ENCODE measurements at places on chromosomes 11 and 22. TPM values are rescaled to one million over a fixed set of nuclear protein-coding genes. Genes with fewer than 3 reads are reported as not detected.

SAA1 gene
- not detected for total RNA-seq

DNA sequence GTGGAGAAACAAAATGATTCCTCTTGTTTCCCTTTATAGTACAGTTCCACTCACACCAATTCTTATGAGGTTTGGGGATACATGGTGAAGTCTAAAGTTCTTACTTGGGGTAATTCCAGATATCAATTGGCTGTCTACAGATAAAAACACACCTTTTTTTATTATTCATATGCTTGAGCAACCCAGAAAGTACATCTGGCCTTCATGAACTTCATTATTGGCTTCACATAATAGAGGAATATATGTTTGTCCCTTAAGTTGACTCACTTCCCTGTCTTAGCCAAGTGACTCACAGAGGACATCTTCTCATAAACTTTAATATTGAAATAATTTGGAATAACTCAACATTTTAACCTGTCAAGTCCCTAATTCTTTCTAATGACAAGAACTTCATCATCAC, 36.3 kb upstream of the SOX6 start:
- no peak for DNase-seq

GRCh38 chr22:35842954-35843353, 125.3 kb downstream of the APOL5 start:
- DNase-seq: peak; percentile 63

GRCh38 chr11:108197351-108197750, 25.1 kb downstream of the NPAT start:
- no peak for DNase-seq

- no peak for DNase-seq
These were observed 61.2 kb downstream of the CD82 start for GRCh38 chr11:44626645-44627044.

OR10D3 gene
- total RNA-seq: not detected

- DNase-seq: no peak
These were observed 9.4 kb downstream of the TRIM29 start for GRCh38 chr11:120128392-120129119.

GRCh38 chr11:102966011-102966410, 10.5 kb upstream of the MMP13 start:
- no peak for DNase-seq

DNA sequence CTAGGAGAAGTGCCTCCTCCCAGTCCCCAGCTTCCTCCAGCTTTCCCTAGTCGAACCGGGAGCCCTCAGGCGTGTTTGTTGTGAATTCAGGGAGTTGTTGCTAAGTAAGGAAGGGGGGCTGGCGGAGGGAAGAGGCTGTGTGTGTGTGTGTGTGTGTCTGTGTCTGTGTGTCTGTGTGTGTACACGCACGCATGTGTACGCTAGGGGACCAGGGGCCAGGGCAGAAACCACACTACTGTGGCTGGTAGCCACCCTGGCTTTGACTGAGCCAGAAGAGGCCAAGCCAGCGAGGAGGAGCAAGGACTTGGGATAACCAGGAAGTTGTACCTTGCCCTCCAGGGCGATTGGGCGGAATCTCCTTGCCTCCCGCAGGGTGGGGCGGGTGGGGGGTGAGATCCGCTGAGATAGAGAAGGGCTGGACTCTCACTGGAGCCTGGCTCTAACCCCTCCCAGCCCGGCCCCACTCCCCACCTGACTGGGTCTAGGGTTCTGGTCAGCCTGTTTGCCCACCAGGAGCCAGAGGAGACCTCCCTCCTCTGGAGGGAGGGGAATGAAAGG, 7.5 kb downstream of the BCL9L start:
- DNase-seq: peak; percentile 84

GRCh38 chr22:48886604-48887393, 940.9 kb downstream of the BRD1 start:
- no peak for DNase-seq

GRCh38 chr11:119664063-119664572, 64.9 kb downstream of the NECTIN1 start:
- DNase-seq: no peak

DNA sequence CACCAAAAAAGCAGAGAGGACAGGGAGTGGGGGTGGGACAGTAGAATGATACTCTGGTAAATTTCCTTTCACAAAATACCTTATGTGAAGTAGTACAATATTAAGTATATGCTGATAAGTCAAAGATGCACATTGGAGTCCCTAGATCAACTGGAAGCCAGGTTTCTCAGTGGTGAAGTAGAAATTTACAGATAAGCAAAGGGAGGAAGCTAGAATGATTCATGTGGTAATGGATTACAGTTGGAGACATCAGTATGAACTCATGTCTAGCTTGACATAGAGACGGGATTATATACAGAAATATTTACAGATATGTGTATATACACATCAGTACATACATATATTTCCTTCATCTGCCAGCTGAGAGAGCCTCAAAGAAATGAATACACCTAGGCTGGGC, 21.5 kb downstream of the PLEKHB1 start:
- no peak for DNase-seq

NLRP6 gene
- total RNA-seq: not detected

DNA sequence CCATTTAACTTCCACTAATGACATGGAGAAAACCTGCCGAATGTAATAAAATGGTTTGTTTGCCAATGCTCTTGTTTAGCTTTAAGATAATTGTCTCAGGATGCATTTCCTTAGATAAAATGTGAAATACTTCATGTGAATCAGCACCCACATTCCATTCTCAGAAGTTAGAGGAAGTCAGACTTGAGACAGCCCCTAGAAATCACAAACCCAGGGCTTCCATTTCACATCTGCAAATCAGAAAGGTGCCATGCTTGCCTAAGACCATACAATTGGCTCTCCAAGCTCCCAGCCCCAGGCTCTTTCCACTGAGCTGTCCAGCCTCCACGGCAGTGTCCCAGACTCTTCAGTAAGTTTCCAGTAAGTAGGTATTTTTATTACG, 35.6 kb upstream of the ADORA2A start:
- DNase-seq: no peak

DNA sequence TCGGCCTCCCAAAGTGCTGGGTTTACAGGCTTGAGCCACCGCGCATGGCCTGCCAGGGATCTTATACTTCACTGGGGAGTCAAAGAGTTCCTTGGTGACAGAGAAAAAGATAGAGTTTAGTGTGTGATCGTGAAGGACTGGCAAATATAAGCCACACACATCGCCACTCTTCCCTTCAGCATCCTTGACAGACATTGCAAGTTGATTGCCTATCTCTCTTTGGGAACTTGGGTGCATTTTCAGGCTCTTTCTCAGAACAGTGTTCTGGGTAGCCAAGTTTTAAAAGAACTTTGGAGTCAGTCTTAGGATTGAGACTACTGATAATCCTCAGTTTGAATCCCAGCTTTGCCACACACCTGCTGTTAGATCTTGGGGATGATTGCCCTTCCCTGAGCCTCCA, 19.8 kb downstream of the MIAT start:
- DNase-seq: no peak

GRCh38 chr11:105183987-105184386, 44.4 kb upstream of the CARD18 start:
- no peak for DNase-seq

DNA sequence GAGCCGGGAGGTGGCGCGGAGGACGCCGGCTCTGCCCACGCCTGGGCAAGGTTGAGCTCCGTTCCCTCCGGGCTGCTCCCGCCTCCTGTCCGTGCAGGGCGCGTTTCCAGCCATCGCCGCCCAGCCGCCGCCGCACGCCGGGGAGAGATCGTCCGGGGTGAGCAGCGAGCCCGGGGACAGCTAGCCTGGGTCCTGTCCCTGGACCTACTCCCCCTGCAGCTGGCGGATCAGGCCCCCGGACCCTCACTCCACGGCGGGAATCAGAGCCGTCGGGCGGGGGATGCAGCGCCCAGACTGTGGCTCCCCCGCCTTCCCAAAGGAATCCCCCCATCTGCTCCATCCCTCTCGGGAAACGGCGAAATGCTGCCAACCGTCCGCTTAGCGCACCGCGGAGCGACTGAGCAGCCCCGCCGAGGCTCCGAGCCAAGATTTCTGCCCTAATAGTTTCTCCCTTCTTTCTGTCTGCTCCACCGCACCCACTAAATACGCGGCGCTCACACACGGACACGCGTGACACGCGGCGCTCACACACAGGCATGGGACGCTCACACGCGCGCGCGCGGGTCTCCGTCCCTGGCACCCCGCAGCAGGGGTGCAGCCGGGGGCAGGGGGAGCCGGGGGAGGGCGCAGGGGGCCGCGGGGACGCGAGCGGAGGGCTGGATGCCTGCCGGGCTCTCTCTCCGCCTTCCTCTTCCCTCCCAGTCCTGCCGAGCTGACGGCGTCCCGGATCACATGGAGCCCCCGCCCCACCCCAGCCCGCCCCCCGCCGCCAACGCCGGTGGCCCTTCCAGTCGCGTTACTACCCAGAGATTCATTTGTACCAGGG, at the start of gene KCNJ5:
Gene KCNJ5 (plus strand): TSS at position 814 of the 826 bp plus-strand sequence. CDS start 19,918 bp downstream, outside the sequence.
- no peak for DNase-seq

DNA sequence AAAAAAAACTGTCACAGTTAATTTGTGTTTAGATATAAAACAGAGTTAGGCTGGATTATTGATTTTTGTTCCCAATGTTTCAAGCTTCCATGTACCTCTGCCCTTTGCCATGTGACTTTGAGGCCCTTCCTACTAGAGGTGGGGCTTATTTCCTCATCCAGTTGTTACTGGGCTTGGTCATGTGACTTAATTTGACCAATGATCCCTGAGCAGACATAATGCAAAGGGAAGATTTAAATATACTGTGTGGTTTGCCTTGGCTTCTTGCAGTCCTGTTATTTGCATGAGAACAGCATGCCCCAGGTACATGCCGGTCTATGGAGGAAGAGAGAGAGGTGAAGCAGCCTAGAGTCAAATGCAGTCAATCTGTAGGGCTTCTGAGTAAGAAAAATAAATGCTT, 347.0 kb downstream of the MIAT start:
- no peak for DNase-seq

HSPB2 gene
- total RNA-seq: not detected

GRCh38 chr11:15493921-15494620, 379.3 kb downstream of the INSC start:
- DNase-seq: no peak

MS4A15 gene
- not detected for total RNA-seq

ZPR1 gene
- total RNA-seq: 54.3 TPM

DNA sequence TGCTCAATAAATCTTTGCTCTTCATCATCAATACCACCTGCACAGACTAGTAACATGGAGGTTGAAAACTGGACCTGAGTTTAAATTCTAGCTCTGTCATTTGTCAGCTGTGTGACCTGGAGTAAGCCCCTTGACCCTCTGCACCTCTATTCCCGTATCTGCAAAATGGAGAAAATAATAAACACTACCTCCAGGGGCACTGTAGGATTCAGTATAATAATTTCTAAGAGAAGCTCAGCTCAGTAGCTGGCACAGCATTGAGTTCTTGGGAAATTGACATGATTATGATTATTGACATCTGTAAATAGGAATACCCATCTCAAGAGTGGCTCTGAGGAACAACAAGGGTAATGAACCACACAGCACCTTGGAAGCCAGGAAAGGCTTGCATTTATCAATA, 78.4 kb downstream of the MN1 start:
- DNase-seq: no peak

Data from NCI-H460 (cell line).